ENCODE measurements at places on chromosomes 1 and 21. TPM values are rescaled to one million over a fixed set of nuclear protein-coding genes. Genes with fewer than 3 reads are reported as not detected.

Gene CD164L2
- not detected for total RNA-seq

Gene KLHL20
- total RNA-seq = 9.2 TPM

Gene ZNF695
- not detected for total RNA-seq

Gene HORMAD1
- total RNA-seq = not detected

Gene MCOLN3
- total RNA-seq = 0.12 TPM

Gene ALPL
- 42.0 TPM for total RNA-seq

Gene SELL
- total RNA-seq = 2.2 TPM

Gene TMEM52
- total RNA-seq = 7.8 TPM

- DNase-seq = no peak
- no peaks in the 10 kb centered on the region for H3K4me1 ChIP-seq
- H3K27me3 ChIP-seq = no peaks in the 10 kb centered on the region
Observed at GRCh38 chr1:195908121-195908520, 700.1 kb downstream of the KCNT2 start.

- H3K36me3 ChIP-seq = peaks cover 5% of the 10 kb centered on the region
- H3K4me1 ChIP-seq = peaks cover 35% of the 10 kb centered on the region
- no peak overlapping the region for H3K4me3 ChIP-seq
- H3K27ac ChIP-seq = no peak overlapping the region
- no peaks in the 10 kb centered on the region for H3K27me3 ChIP-seq
Observed at GRCh38 chr1:161115132-161115711, 2.6 kb downstream of the PFDN2 start.

GRCh38 chr21:42865776-42866160 is 13.6 kb downstream of the WDR4 start:
- H3K27me3 ChIP-seq = no peaks in the 10 kb centered on the region
- DNase-seq = peak; percentile 76
- no peak overlapping the region for H3K27ac ChIP-seq
- peaks cover 10% of the 10 kb centered on the region for H3K36me3 ChIP-seq
- H3K4me1 ChIP-seq = no peaks in the 10 kb centered on the region

DNA sequence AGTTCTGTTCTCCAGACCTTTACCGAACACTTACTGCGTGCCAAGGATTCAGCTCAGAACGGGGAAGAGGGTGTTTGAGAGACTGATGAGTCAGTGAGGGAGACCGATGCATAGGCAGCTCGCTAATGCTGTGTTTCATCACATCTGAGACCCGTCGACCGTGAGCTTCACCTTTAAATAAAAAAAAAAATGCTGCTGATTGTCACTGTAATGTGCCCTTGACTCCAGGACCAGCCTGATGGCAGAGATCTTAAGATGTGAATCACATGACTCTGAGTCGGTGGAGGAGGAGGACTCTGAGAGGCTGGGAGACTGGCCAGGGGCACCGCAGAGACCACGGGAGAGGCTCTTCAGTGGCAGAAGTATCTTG is 28.8 kb downstream of the SPSB1 start:
- no peak overlapping the region for H3K4me3 ChIP-seq
- DNase-seq = no peak
- no peaks in the 10 kb centered on the region for H3K36me3 ChIP-seq
- H3K27ac ChIP-seq = no peak overlapping the region

GRCh38 chr1:236308827-236309226 is 27.1 kb upstream of the ERO1B start:
- no peaks in the 10 kb centered on the region for H3K27me3 ChIP-seq
- H3K4me1 ChIP-seq = no peaks in the 10 kb centered on the region
- H3K36me3 ChIP-seq = no peaks in the 10 kb centered on the region

- H3K27ac ChIP-seq = no peak overlapping the region
- H3K27me3 ChIP-seq = no peaks in the 10 kb centered on the region
- peaks cover 6% of the 10 kb centered on the region for H3K4me1 ChIP-seq
- no peak overlapping the region for H3K4me3 ChIP-seq
- no peak for DNase-seq
- no peaks in the 10 kb centered on the region for H3K36me3 ChIP-seq
Observed at GRCh38 chr1:116166655-116167054, 55.5 kb downstream of the MAB21L3 start.
